ENCODE measurements at places on chromosomes 4 and X. TPM values are rescaled to one million over a fixed set of nuclear protein-coding genes. Genes with fewer than 3 reads are reported as not detected.

DNA sequence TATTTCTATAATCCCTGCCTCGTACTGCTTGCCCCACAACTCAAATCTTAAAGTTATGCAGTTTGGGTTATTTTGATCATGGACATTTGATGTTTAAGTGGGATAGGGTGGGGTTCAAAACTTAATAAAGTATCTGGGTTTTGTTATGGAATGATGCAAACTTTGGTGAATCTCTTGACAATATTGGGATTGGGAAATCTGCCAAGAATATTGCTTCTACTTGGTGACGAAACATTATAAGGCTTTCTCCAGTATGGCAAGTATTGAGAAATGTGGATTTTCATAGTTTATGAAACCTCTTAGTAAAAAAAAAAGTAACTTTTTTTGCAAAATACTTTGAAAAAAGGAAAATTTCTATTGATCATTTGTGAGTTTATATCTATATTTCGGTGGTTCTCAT lies 130.8 kb upstream of the SFRP2 start:
- DNase-seq, result no peak

SPANXB1 gene
- not detected for total RNA-seq

- no peak for DNase-seq
Measured at GRCh38 chr4:112910109-112910736, 139.2 kb upstream of the ANK2 start.

DNA sequence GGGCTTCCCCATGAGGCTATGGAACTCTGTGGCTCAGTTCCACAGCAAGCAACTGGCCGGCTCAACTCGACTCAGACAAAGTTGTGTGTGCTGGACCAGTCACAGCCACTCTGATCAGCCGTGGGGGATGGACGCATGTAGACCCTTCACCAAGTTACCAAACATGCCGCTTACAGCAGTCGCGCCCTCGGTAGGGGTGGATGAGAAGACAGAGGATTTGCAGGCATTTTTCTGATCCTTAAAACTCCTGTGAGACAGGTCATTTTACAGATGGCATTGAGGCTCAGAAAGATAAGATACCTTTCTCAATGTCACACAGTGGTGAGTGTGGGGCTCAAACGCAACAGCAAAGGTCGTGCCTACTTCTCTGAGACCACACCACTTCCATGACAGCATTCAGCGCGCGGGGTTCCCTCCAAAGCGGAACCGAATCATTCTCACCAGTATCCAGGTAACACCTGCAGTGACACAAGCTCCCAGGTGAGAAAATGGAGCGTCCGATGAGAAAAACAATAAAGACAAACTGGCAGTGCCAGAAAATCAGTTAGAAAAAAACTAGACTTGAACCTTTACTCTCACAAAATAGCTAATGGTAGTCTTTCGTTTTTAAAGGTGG lies 83.6 kb downstream of the RELL1 start:
- no peak for DNase-seq

GPR101 gene
- total RNA-seq, result not detected

GRCh38 chr4:123401271-123402120 lies 4.9 kb downstream of the SPRY1 start:
- no peak for DNase-seq

- peak; percentile 62 for DNase-seq
Measured at GRCh38 chrX:47619486-47620302, at the start of gene SYN1. TSS of gene SYN1 (minus strand) at chrX:47619857. CDS start at chrX:47619728, 129 bp downstream.

DNA sequence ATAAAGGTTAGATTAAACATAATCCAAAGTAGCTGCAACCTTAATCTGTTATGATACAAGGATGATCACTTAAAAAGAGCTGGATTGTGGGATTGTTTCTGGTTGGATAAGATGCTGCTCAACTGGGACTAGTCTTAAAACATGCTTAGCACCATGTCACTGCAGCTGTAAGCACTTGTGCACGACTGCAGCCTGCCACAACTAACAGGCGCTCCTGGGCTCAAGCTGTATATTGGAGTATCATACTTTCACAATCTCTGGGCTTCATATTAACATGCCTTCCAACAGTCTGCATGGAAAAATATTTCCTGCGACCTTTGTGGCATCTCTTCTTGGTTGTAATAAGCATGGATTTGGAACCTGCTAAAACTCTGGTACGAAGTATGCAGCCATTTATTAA lies 493.0 kb upstream of the PITX2 start:
- DNase-seq, result no peak

CT83 gene
- total RNA-seq, result not detected

- DNase-seq, result no peak
Measured at GRCh38 chr4:5752376-5753184, 41.6 kb downstream of the EVC start.

VSIG1 gene
- 1.9 TPM for total RNA-seq

DNA sequence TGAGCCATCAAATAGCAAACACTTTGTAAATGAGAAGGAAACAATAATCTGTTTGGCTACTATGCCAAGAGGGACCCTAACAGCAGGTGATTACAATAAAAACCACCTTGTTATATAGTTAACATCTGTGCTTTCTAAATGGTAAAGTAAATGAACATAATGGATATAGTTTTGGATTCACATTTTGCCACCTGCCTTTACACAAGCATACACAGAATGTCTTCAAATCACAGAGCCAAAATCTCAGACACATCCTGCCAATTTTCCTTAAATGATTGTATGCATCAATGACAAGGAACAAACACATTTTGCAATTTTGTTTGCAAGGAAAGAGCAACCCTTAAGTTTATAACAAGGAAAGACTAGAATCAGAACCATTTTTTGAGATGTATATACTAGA lies 334.2 kb downstream of the FSTL5 start:
- DNase-seq, result no peak
